ENCODE measurements at places on chromosomes 16 and 17.

- DNase-seq = no peak
These were observed 1.0 kb upstream of the CA7 start for GRCh38 chr16:66843191-66843590.

DNA sequence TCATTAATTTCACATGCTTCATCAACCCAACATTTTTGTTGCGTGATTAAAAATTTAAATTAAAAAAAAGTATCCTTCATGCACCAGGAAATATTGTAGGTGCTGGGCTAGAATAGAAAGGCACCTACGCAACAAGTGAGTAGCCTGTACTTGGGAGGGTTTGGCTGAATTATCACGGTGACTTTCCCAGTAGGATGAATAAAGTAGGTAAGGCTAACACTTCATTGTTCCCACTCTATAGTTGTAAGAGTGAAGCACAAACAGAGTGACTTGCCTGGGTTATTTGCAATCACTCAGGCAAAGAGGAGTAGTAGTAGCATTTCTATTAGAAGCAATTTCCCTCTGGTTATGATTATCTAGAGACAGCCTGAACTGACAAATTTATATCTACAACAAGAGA lies 62.5 kb downstream of the DNAH3 start:
- no peak for DNase-seq

- no peak for DNase-seq
These were observed 64.3 kb downstream of the CNGB1 start for GRCh38 chr16:57906382-57907316.

DNA sequence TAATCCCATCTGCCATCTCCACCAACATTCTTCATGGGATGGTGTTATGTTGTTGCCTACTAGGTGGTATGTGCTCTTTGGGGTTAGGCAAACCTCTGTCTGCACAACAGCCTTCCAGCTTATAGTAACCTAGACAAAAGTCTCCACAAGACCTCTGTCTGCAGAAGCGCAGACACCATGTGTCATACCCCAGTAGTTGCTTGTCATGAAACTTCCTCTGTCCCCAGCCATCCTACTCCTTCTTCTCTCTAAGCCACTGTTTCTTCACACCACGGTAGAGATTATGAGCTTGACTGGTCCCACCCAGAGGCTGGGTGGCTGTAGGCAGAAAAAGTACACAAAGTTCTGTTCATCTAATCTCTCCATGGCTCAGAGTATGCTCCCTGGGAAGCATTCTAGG lies 100.3 kb downstream of the MAF start:
- DNase-seq = no peak

GRCh38 chr17:29010129-29010528 lies 4.3 kb upstream of the SEZ6 start:
- DNase-seq = no peak

DNA sequence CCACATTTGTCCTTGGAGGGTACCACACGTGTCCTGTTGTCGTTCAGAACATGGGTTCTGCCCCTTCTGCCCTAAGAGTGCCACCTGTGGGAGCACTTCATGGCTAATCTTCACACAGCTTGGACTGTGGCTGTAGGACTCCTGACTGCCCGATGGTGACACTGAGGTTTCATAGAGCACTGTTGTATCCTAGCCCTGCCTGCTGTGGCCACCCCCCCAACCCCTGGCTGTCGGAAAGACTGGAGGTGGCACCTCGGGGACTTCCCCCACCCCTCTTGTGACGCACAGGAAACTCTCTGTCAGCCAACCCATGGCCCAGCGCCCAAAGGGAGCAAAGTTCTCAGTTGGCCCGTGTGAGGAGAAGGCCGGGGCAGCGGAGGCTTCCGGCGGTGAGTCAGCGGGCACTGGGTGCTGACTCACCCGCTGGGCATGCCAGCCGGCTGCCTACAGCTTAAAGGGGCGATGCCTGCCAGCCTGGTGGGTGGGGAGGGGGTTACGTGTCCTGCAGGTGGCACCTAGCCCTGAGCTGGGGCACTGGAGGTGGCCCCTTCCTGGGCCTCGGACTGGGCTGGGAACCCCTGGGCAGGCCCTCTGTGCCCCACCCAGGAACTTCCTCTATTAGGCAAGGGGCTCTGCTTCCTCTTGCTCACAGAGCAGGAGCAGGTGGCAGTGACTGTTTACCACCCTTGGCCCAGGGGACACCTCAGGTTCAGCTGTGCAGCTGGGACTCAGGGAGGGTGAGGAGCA lies 3.4 kb downstream of the MAP2K3 start:
- DNase-seq = peak; percentile 63

Measured in substantia nigra (tissue), 51 donors.